ENCODE measurements at places on chromosomes 11 and 22.

- no peak for DNase-seq
Observed at GRCh38 chr11:68411501-68411991, 49.0 kb upstream of the PPP6R3 start.

- no peak for DNase-seq
Observed at GRCh38 chr11:62172294-62172693, 17.7 kb upstream of the SCGB1D1 start.

DNA sequence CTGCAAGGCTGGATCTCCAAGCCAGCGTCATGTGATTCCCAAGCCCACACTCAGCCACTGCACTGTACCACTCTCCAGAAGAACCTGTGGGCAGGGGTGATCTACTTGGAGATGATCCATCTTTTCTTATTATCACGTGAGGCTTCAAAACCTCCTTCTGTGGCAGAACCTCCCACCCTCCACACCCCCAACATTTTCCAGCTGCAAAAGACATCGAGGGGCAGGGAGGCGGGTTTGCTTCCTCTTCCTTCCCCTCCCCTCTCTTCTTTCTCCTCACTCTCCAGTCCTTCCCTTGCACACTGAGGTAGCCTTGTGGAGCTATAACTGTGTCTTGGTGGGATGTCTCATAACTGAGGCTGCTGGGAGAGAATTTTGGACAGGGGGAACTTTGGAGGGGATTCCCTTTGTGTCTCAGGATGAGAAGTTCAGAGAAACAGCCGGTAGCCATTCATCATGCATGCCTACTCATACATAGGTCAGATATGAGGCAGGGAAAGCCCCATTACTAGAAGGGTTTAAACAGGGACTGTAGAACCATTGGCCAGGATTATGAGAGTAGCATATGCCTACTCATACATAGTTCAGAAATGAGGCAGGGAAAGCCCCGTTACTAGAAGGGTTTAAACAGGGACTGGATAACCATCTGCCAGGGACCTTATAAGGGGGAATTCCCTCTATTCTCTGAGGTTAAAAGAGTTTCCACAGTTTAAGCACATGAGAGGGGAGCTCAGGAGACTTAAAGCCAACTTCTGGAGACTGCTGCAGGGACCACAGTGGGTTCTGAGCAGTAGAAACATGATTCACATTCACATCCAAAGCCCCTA lies 420.7 kb upstream of the CADM1 start:
- DNase-seq = peak; percentile 62

- DNase-seq = no peak
Observed at GRCh38 chr22:23205339-23206049, 25.2 kb downstream of the BCR start.

DNA sequence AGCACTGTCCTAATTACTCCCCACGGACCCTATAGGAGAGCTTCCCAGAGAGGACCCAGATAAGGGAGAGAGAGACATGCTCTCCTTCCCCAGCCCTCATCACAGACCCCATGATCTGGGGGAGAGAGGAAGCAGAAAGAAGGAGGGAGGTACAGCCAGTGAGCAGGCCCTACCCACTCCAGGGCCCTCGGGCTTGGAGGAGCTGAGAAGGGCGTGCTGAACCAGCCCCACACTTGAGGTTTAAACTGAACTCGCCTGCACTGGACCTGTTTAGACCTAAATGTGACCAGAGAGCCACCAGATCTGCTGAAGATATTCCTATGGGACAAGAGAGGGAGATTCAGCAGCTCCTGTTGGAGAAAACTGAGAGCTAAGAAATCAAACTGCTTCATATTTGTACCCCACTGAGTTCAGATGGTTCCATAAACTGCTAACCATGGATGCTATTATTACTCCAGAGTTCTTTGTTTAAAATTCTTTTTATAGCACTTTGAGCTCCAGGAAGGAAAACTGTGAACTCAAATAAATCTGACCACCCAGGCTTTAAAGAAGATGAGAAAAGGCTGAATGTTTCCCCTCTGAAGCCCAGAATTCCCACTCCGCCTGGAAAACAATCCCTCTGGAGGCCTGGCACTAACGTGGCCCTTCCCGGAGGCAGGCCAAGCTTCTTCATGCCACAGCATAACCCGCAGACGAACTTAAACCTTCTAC lies 67.2 kb downstream of the EFCAB6 start:
- no peak for DNase-seq

DNA sequence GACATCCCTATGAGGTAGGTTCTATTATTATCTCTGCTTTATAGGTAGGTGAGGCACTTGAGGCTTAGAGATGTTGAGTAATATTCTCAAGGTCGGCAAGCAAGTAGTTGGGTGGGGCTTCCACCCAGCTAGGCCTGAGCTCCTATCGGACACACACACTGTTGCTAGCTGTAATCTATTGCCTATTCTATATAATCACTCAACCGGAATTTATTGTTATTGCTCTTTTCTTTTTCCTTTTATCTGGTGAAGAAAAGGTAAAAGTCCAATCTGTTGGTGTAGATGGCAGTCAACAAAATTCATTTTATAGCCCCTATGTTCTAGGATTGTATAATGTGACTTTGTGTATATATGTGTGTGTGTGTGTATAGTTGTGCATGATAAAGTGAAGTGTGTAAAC lies 3.4 kb downstream of the OR9Q2 start:
- DNase-seq = no peak

DNA sequence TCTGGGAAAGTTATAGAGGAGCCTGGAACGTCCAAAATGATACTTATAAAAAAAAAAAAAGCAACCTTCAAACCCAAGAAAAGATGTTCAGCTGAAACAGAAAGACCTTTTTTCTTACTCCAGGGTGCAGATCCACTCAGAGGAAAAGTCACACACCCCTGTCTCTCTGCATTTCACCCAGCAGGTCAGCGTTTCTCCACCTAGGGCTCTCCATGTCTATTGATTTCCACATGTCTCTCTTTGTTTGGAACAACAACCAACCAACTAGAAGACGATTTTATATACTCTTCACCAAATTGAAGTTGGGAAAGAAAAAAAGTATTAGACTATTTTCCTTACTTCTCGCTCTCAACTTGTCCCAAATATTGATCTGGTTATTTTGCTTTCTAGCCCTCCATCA lies 42.2 kb upstream of the BLID start:
- no peak for DNase-seq

GRCh38 chr11:17839450-17839849 lies 104.9 kb downstream of the KCNC1 start:
- no peak for DNase-seq

DNA sequence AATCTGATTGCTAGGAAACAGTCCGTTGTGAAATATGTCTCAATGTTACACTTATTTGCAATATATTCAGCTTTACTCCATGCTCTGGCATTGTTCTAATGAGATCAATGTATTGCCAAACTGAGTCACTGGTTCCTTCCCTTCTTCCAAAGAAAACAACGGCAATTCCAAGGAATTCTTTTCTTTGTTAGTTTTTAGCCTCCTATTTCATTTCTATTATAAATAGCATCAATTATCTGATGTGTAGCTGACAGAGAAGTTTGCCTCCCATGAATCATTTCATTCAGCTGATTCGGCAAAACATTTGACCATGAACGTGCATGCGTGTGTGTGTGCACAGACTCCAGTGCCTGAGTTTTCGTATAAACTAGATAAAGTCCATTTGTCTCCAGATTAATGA lies 346.8 kb downstream of the ETS1 start:
- DNase-seq = peak; percentile 62

- no peak for DNase-seq
Observed at GRCh38 chr22:30337461-30337778, 10.7 kb upstream of the TBC1D10A start.

DNA sequence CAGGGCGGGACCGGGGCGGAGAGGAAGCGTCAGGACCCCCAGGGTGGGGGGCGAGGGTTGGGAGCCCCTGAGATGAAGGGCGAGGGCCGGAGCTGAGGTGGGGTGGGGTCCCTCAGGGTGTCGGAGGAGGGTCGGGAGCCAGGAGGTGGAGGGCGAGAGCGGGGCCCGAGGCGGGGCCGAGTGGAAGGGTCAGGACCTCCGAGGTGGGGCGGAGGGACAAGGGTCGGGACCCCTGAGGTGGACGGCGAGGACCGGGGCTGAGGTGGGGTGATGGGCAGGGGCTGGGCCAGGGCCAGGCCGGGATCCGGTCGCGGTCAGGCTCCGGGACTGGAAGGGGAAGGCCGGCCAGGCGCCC lies 409 bp downstream of the SMC1B start:
- no peak for DNase-seq

DNA sequence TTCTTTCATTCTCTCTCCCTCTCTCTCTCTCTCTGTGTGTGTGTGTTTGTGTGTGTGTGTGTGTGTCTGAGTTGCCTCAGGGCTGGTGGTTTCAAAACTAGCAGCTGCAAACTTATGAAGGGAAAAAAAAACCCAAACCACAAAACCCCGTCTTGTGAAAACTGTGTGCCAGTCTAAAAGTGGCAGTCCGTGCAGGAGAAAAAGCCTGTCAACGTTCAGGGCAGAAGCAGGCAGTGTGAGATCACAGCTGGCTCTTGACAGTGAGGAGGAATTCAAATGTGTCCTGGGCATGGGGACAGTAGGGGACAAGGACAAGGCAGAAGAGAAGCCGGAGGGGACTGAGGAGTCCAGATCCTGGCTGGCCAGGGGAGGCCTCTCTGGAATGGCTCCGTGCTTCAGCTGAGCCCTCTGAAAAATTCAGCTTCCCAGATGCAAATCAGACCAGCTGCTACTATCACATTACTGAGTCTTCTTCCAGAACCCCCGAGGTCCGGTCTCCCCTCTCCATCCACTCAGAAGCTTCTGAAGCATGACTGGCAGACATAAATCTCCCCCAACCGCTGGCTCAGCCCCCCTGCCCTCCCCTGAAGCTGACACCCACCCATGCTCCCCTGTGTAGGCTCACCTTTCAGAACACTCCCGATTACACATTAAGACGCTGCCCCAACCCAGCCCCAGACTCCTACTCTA lies 31.9 kb downstream of the FLI1 start:
- no peak for DNase-seq

DNA sequence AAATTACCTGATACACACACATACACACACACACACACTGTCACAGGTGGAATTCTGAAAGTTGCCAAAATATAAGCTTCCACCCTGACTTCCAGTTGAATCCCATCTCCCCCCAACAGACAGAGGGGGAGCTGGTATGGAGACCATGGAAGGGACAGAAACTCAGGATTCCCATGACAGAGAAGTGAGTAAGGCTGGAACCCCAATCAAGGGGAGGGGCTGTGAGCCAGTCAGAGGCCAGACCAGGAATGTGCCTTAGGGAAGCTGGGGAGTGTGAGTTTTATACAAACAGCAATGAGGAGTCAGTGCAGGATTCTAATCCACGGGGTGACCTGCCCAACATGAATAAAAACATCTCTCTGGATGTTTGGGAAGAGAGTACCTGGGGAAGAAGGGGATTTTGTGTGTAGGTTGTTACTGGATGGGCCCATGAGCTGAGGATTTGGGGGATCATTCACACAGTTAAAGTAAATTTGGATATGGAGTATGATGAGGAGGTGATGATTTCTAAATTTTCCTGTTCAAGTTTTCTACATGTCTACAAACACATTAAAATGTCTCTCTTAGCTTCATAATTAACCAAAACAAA lies 38.7 kb upstream of the TOP3B start:
- no peak for DNase-seq

DNA sequence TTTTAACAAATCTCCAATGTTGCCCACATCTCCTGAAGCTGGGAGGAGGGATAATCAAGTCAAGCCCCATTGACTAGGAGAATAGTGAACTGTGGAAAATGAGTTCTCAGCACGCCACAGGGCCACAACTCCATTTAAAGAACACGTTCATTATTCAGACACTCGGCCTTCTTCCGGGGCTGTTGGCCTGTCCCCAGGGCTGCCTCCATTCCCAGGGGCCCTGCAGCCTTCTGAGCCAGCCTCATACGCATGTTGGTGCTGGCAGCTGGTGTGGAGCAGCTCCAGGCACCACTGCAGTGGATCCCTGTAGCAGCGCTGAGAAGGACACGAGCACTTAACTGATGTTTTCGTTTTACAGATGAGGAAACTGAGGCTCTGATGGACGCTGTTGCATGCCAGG lies 87.5 kb upstream of the RCN1 start:
- no peak for DNase-seq

DNA sequence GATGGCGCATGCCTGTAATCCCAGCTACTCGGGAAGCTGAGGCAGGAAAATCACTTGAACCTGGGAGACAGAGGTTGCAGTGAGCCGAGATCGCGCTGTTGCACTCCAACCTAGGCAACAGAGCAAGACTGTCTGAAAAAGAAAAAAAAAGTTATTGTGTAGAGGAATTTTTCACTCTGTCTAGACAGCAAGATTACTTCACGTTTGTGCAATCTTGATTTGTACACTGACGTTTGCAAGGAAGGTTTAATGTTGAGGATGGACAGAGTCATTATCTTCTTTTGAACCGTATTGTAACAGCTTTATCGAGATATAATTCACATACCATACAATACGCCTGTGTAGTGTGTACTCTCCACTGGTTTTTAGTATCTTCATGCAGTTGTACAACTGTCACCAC lies 3.7 kb downstream of the CTTN start:
- DNase-seq = no peak

DNA sequence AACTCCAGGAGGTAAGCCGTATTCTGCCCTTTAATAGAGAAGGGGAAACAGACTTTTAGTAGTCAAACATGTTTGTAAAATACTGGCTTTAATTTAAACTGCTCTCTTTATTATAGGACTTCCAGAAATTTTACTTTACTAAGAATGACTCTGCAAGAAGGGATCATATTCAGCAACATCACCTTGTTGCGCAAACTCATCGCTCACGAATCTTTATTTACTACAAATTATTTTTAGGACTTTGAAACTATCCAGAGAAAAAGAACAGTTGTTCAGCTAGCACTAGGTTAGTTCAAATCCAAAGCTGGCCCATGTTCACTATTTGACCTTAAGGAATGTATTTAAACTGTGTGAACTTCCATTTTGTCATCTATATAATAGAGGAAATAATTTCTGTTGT lies 498.3 kb upstream of the TENM4 start:
- DNase-seq = peak; percentile 19

DNA sequence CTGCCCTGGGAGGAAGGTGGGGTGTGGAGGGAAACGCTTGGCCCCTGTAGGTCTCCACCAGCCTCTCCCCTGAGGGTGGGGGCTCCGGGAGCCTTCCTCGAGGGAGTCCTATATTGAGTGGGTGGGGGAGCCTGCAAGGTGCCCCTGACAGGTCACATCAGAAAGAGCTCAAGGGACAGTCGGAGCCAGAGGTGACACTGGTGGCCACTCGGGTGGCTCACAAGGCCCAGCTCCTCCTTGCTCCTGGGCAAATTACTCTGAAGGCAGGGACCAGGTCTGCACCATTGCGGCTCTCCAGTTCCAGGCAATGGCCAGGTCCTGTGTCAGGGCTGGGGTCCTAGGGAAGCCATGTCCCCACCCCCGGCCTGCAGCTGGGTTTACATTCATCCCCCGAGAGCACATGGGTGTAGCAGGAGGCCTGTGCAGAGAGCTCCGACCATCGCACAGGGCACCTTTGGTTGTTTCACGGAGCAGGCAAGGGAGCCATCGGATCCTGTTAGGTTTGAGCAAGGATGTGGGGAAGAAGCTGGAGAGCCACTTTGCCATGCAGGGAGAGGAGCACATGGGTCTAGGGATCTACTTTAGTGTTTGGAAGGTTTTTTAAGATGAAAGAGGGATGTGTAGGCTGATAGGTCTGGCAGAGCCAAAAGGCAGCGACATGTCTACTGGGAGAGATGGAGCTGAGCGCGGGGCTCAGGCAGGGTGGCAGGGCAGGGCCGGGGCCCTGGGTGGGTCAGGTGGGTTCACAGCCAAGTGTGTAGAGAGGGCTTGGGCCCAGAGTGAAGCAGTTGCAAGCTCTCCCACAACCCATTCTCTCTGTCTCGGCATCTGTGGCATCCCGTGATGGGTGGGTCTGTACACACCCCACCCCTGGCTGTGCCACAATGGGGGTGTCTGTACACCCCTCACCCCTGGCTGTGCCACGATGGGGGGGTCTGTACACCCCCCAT lies 14.8 kb downstream of the CCND1 start:
- DNase-seq = no peak

All from fibroblast of skin of right biceps (primary cell).